ENCODE measurements at places on chromosomes 7 and 10. TPM values are rescaled to one million over a fixed set of nuclear protein-coding genes. Genes with fewer than 3 reads are reported as not detected.
A peak's percentile ranks its signal among the peaks of the same experiment; 100 is the strongest.

GRCh38 chr7:77561352-77561751, 24.3 kb downstream of the PTPN12 start:
- no peak for DNase-seq

DNA sequence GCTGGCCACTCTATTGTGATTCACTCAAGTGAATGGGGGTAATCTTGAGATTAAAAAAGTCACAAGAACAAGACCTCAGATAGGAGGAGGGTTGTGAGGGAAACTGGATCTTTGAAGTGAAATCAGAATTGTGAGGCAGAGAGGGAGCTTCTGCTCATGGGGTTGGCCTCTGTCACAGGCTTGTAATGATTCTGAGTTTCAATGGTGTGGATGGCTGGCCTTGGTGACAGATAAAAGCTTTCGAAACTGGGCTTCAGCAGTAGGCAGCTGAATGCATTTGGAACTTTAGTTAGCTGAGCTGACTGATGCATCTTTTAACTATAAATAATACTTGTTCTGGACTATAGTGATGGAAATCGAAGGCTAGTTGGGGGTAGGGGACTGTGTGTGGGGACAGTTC, 12.2 kb downstream of the TAS2R60 start:
- DNase-seq: no peak

The ATRNL1 gene
- total RNA-seq: 26.3 TPM

- no peak for DNase-seq
Observed at GRCh38 chr10:59517996-59518395, 155.6 kb upstream of the FAM13C start.

The CPED1 gene
- total RNA-seq: 4.4 TPM

DNA sequence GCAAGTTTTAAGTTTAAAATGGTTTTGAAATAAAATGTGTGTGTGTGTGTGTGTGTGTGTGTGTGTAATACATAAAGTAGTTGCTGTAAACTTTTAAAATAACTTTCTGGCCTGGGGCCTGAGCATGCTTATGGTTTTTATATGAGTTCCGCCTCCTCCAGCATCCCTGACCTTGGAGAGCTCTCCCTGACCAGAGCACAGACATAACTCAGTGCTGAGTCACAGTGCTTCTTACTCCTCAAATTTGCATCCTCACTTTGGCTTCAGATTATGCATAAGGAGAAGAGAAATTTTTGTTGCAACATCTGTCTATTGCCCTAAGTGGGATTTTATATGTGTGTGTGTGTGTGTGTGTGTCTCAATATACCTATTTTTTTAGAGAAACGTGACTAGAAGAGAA, 200.8 kb downstream of the ELMO1 start:
- peak; percentile 27 for DNase-seq

GRCh38 chr7:117375380-117375779, 51.9 kb downstream of the ASZ1 start:
- DNase-seq: no peak
